ENCODE measurements at places on chromosomes 6 and 20.
A peak's percentile ranks its signal among the peaks of the same experiment; 100 is the strongest.

DNA sequence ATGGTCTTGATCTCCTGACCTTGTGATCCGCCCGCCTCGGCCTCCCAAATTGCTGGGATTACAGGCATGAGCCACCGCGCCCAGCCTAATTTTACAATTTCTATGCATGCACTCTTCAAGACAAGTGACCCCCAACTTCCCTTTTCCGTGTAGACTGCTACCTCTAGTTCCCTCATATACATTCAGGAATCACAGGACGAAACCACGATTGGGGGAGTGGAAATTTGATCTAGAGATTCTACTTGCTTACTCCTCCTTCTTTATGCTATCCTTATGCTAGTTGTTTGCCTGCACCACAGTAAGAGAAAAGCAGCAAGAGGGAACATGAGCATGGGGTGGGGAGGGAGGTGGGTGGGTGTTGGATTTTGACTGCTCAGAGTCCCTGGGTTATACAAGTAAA lies 34.9 kb downstream of the OSTM1 start:
- no peak for DNase-seq

- peak; percentile 78 for DNase-seq
These were observed at the start of gene PPP1R16B for GRCh38 chr20:38805502-38805957. PPP1R16B (plus strand) TSS chr20:38805697; CDS start chr20:38835926, 30,229 bp downstream.

DNA sequence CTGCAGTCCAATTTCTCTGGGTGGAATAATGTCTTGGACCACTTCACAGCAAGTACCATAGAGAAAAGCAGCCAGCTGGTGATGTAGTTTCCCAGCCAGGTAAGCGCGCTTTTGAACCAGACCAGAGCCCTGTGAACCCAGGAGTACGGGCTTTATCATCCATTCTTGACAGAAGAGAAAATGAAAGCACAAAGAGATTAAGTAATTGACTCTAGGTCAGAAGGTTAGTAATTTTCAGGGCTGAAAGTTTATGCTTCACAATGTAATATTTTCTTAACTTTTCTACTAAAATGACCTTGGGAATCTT lies 7.1 kb upstream of the UST start:
- DNase-seq, result no peak

- DNase-seq, result no peak
These were observed 7.9 kb downstream of the UBR2 start for GRCh38 chr6:42571611-42572342.

GRCh38 chr6:4287811-4288244 lies 152.5 kb upstream of the ECI2 start:
- DNase-seq, result no peak

DNA sequence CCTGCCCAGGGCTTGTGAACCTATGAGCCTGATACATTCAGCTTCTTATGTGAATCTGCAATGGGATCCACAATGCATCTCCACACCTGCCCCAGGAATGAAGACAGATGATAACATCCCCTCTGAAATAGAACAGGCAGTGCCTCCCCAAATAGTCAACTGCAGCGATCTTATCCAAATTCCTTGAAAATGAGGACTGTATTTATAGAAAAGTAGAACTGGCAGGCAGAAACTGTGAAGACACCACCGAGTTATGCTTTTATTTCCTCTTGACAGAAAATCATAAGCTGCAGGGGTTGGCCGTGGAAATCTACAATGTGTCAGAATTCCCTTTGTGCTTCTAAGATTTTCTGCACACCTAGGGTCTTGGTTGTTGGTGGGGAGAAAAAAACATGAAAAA lies 270.3 kb downstream of the TBC1D7 start:
- no peak for DNase-seq

DNA sequence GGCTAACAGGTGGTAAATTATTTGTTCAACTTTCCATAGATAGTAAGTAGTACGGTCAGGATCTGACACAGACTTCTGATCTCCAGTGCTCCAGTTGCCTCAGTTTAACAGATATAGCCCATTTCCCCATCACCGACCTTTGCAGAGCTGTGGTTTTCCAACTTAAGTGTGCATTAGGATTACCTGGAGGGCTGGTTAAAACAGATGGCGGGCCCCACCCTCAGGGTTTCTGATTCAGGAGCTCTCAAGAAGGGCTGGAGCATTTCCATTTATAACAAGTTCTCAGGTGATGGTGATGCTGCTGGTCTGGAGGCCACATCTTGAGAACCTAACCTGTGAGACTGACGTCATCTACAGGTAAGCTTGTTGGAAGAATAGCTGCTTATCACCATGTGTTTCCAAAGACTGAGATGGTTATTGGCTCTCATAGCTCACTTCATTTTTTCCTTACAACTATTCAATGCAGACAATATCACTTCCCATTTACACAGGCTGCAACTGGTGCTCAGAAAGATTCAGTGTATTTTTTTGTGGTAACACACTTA lies 360.1 kb upstream of the CHD6 start:
- no peak for DNase-seq

DNA sequence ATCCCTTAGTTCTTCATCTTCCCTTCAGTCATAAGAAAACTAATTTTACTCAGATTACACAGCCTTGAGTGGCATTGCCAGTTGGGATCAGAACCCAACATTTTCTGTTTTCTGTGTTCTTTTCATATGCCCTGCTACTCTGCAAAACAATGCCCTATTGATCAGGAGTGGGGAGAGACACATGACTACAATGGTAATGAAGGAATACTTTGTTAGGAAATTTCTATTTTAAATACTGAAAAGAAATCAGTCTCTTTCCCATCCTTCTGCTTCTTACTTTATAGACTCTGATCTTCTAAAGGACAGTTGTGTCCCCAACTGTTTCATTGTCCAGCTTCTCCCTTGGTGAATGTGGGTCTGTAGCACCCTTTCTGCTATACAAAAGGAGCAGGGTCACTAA lies 5.5 kb upstream of the PKIB start:
- no peak for DNase-seq

GRCh38 chr20:10581823-10582222 lies 92.0 kb downstream of the JAG1 start:
- DNase-seq, result no peak

DNA sequence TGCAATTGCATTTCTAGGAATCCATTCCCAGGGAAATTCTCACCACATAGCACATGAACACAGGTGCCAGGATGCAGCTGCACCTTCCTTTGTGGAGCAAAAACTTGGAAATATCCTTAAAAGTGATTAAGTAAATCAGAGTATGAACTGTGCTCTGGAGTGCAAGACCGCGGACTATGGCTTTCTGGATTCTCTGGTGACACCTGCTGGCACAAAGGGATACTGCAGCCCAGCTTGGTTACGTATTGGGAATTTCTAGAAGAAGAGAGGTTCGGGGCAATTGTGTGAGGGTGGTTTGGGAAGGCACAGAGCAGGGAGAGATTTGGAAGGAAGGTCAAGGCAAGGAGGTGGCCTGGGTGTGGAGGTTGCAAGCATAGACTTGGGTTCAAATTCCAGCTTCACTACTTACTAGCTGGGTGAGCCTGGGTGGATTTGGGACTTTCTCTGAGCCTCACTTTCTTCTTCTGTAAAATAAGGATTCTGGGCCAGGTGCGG lies 15.9 kb upstream of the PEDS1 start:
- peak; percentile 75 for DNase-seq

DNA sequence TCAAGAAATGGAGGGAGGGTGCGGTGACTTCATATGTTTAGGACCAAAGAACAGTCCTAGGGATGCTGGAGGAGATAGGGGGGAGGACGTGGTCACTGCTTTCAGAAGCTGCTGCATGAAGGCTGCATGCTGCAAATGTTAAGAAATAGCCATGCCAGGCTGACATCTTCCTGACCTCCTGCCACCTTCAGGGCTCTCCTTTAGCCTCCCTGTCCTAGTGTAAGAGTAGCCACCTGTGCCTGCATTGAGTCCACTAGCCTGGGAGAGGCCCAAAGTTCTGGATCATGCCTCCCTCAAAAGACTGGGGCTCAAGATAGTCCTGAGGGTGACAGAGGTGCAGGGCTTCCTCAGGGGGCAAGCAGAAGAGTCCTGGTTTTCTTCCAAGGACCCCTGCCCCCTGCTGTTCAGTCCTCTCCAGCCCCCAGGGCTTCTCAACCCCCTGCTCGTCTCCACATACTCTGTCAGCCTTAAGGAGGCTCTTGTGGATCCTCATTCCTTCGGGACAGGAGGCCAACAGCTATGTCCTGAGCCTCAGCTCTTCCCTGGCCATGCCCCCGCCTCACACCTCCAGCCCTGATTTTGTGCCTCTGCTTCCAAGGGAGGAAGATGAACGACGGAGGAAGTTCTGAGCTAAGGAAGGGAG lies 96.3 kb downstream of the MRPL14 start:
- DNase-seq, result no peak

DNA sequence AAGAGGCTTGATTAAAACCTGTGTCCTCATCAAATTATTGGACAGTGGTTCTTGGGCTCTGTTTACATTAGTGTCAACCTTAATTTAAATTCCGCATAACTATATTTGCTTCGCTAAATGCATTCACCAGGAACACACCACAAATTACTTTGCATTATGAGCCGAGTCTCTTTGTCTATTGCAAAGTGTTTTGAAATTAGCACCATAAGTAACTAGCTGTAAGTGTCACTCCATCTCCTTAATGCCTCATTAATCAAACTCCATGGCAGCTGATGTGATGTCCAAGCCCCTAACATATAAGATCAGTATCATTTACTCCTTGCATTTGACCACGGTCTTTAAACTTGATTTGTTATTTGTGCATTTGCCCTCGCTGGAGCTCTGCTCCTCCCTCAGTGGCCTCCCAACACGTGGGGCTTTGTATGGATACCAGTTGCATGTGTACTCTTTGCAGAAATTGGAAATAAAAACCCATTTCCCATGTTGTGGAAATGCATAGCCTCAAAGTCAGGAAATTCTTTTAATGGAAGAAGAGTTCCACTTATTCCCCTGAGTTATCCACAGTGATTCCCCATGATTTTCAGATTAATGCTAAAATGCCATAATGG lies 24.6 kb downstream of the FOXA2 start:
- no peak for DNase-seq

DNA sequence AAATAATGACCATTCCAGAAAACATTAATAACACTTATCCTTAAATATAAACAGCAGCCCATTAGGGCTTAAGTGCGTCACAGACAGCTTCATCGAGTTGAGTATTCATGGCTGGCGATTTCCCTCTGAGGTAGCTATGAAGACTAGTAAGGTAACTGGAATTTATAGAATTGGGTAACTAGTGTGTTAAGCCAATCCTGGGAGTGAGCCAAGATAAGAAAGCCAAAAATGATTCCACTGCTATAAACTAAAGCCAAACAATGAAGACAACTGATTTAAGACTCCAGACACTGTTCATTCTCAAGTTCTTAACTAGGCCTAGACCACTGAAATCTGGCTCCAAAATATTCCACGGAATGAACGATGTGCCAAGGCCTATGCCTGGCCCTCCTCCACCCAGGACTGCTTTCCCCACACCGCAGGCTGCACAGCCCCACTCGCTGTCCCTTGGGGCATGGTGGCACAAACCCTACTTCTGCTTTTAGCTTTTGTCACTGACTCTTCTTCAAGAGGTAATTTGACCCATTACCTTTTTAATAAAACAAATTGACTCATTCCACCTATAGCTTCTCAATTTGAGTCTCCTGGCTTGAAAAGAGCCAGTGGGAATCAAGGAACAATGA lies 66.0 kb downstream of the BLOC1S5 start:
- DNase-seq, result no peak

- no peak for DNase-seq
These were observed 48.1 kb upstream of the NAA20 start for GRCh38 chr20:19969106-19969505.

DNA sequence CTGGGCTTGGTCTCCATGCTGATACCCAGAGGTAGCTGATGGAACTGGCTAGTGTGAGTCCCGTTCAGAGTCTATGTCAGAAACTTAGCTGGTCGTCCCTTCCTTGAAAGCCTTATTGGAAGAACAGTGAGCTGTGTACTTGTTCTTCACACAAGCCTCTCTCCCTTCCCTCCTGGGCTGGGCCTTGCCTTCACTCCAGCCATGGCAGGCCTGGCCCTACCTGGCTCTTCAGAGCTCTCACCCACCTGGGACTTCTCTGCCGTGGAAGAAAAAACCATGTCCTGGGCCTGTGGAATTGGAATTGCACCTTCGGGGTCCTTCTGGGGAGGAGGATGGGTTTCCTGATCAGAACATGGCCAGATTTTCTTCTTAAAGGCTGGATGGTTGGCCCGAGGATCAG lies 20.3 kb upstream of the ZNF831 start:
- DNase-seq, result no peak

DNA sequence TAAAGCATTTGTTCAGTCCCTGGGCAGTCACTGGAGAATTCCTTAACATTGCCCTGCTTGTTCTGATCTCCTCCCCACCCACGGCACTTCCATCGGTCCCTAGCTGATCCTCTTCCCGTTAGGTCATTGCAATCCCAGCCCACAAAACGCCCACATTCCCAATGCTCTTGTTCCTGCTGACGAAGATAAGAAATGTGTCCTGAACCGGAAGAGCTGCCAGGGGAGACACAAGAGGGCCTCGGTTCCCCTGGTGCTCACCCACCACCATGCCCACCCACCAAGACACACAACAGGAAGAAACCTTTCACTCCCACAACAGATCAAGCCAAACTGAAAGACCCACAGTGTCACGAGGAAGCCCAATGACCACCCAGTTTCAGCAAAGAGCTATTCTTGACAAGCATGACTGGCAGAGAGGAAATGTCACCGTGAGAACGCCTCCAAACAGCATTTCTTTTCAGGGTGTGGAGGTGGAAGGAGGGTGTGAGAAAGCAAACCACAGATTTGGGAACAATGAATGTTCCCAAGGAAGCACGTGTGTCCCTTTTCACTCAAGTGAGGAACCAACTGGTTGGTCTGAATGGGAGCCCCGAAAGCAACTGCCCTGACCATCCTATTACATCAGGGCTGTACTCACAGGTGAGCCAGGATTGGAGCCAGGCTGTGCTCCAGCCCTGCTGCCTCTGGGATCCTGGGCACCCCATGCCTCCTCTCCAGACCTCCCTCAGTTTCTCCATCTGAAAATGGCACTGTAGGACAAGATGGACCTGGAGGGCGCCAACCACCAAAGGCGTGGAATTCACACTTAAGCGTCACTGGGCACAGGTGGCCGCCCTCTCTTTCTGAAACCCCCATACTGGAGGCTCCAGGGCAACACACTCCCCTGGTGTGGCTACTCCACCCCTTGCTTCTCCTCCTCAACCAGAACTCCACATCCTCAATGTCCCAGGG lies 97.5 kb downstream of the ZMYND8 start:
- no peak for DNase-seq

DNA sequence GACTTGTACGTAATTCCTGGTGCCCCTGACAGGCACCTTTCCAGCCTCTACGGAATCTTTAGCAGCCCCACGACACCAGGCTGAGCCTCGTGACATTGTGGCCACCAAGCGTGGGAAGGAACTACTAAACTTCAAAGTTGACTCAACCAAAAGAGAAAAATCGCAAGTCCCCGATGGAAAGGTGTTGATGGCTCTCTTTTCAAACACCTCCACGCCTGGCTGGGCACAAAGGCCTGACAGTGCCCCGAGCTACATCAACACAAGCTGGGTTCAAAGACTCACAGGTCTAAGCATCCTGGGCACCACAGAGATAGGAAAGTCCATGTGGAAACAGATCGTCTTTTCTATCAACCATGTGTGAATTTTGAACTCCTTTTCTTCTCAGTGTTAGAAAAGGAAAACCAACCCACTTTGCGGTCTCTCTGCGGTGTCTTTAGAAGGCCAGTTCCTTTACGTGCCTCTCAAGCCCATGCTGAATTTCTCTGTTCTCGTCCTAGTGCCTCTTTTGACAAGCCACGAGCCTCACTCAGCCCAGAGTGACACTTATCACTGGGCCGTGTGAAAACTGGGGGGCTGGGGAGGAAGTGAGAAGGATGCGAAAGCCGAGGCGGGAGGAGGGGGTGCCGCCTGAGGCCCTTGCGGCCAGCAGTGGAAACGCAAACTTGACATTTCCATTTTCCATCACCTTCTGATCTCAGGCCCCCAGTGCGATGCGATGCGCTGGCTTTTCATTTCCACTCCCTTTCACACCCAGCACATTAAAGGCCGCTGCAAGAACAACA lies 59.4 kb downstream of the GFOD1 start:
- peak; percentile 65 for DNase-seq

GRCh38 chr6:25332655-25333071 lies 53.5 kb downstream of the CARMIL1 start:
- no peak for DNase-seq
